ENCODE measurements at places on chromosomes 6 and 20.

DNA sequence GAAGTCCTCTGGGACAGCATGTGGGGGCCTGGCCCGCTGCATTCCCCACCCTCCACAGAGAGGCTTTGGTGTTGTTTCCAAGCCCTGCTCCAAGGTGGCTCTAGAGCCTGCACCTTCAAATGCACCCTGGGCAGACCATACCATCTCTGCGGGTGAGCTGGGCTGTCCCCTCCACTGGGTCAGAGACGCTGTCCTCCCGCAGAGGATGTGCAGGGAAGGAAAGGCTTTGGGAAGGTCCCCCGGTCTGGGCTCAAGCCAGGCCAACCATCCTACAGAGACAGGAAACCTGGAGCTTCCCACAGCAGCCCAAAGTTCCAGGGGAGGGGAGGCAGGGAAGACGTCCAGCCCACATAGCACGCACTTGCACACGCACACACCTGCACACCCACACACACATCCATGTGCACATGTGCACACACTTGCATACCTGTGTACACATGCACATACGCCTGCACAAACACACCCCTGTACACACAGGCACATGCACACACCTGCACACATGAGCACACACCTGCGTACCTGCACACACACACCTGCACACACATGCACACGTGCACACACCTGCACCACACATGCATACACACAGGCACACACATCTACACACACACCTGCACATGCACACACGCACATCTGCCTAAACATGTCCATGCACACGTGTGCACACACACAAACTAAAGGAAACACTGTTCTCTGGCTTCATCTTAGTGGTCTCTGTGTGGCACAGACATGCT lies 155.4 kb downstream of the ERMARD start:
- DNase-seq: no peak

GRCh38 chr20:63533871-63534393 lies 3.2 kb downstream of the PTK6 start:
- no peak for DNase-seq

DNA sequence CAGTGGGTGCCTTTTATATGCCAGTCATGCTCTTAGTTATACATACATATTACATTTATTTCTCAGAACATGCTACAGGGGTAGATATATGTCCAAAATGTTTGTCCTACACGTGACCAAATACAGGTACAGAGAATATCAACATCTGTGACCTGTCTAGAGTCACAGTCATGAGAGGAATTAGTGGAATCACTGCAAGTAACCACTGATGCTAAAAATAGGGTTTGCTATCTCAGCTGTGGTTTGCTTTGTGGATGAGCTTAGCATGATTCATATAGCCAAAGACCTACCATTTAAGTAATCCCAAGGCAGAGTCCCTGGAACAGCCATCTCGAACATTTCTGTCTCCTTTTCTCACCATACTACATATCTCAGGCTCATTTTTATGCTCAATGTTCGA lies 32.3 kb downstream of the GSTA3 start:
- no peak for DNase-seq

- no peak for DNase-seq
Measured at GRCh38 chr20:9329355-9330101, 184.9 kb upstream of the LAMP5 start.

GRCh38 chr6:140271759-140272377 lies 897.4 kb upstream of the CITED2 start:
- no peak for DNase-seq
